D721Med (cell line): ENCODE measurements at places on chromosomes 6 and 20.

- DNase-seq: peak; percentile 87
These were observed 428 bp upstream of the PRELID3B start for GRCh38 chr20:59042796-59043631.

DNA sequence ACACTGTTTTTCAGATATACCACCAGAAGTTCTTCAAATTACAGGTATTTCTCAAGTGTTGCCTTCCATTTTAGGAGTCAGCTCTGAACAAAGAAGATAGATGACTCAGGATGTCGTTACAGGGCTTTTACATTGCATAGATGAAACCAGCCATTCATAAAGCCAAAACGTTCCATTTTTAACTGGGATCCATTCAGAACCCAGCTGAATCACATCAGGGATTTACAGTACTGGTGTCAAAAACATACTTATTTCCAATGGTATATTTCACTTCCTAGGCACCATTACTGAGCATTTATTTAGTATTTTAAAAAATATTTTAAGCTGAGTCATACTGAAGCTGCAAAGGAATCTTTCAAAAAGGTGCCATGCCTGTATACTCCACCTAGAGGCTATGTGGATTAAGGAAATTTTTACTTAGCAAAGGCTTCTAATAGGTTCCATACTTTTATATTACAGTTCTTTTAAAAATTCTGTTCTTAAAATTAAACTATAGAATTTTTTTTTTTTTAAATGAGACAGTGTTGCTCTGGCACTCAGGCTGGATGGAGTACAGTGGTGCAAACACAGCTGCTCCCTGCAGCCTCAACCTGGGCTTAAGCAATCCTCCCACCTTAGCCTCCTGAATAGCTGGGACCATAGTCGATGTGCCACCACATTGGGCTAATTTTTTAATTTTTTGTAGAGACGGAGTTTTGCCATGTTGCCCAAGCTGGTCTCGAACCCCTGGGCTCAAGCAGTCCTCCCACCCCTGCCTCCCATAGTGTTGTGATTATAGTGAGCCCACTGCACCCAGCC lies 2.6 kb downstream of the ASF1A start:
- DNase-seq: no peak

- no peak for DNase-seq
These were observed 84.5 kb downstream of the MAP3K7 start for GRCh38 chr6:90502381-90502780.

DNA sequence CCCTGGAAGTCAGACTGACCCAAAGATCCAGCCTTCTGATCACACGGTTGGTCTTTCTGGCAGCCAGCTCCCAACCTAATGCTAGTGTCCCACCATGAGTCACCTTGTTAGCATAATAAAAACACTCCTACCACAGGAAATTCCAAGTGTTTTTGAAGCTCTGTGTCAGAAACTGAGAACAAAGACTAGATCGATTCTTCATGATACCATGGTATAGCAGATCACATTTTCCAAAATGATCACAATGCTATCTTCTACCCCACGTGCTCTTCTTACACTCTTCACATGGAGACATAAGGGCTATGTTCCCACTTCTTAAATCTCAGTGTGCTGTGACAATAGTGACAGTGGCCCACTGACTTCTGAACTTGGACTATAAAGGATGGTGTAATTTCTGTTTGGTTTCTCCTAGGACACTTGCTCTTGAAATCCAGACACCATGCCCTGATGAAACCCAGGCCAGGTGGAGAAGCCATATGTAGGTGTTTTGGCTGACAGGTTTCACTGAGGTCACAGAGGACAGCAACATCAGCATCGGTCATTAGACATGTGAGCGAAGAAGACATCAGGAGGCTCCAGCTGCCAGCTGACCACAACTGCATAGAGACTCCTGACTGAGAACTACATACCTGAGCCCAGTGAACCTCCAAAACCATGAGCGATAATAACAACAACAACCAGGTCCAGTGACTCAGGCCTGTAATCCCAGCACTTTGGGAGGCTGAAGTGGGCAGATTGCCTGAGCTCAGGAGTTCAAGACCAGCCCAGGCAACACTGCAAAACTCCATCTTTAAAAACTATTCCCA lies 57.5 kb downstream of the MKKS start:
- no peak for DNase-seq

DNA sequence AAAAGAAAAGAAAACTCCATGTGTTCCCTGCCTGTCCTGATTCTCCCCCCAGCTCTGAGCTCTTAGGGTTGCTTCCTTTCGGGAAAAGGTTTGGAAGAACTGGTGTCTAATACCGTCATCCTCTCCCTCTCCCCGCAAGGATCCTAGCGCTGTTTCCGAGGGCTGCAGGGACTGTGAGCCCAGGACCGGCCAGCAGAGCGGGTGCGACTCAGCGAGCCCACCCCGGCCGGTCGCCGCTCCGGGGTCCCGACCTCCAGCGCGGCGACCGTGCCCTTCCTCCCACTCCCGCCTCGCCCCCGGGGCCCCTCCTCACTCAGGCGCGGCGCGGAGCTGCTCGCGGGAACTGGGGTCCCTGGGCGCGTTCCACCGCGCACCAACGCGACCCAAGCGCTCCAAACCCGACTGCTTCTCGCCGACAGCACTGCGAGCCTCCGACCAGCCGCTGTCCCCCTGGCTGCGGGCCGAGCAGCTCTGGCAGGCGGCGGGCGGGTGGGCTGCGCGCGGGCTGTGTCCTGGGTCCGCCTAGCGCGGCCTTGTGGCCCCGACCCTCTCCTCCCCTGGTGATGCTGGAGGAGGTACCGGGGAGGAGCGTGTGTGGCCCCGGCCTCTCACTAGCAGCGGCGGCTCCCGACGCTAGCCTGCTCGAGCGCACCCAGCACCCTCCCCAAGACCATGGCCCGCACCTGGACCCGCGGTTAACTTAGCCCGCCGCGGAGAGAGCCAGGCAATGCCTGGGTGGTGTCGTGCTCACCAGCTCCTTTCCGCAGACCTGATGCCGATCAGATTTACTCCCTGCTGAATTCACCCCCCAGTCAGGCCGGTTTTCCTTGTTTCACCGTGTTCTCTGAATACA lies at the start of gene PLA2G7:
Gene PLA2G7, minus strand, starts transcription at position 509 of the 853 bp plus-strand sequence. CDS start 12,484 bp downstream, outside the sequence.
- peak; percentile 35 for DNase-seq

DNA sequence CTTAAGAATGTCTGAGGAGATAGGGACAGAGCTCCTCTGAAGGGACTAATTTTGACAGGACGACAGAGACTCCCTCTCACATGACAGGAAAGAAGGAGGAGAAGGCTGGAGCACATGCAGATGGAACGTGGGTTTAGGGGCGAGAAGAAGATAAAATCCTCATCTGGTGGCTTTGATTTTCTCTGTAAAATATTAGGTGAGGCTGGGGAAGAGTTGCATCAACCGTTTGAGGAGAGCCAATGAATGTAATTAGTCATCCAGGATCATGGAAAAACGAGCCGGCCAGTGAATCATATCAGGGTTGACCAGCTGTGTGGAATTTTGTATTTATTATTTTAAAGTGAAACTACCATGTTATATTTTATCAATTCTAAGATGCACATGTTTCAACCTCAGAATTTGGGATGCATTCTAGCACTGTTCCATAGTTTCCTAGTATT lies 46.9 kb upstream of the ADGRF4 start:
- DNase-seq: no peak

- DNase-seq: no peak
These were observed 62.9 kb upstream of the MYB start for GRCh38 chr6:135118134-135118730.

GRCh38 chr6:113411011-113411410 lies 446.1 kb upstream of the MARCKS start:
- DNase-seq: no peak

DNA sequence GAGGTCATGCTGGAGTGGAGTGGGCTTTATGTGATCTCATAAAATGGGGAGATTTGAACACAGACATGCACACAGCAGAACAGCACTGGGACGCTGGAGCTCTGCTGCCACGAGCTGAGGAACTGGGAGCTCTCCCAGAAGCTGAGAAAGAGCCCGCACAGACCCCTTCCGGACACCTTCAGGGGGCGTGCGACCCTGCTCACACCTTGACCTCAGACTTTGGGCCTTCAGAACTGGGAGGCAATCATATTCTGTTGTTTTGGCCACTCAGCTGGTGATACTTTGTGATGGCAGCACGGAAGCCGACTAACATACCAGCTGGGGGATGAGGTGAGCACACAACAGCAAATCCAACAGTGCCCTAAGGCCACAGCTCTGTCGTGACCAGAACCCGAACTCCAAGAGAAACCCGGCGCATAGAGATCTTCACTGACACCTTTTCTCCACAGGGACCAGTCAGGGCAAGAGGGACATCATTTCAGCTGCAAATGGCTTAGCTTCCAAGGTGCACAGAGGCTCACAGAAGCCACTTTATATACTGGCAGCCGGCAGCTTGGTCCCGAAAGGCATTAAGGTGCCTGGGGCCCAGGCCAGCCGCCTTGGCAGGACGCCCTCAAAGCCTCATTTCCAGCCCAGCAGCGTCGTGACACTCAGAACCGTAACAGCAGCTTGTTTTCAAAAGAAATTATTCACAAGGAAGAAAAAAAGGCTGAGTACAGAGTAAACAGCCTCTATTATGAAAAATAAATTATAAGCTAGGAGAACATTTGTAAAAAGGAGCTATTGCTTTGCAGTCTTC lies 89.3 kb downstream of the RNASET2 start:
- no peak for DNase-seq

DNA sequence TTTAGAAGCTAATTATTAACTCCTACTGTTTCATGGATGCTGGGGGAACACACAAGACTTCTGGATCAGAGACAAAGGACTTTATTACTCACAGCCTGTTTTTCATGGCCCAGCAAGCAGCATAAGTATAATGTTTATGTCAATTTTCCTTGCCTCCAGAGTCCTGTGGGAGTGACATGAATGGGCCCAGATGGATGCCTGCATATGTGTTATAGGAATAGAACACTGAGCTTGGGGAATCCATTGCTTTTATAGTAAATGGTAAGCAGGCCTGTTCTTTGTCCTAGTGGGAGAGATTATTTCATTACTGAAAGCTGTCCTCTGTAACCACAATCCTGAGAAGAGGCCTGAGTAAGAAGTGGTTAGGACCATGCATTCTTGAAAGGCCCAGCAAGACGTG lies 25.6 kb downstream of the BLTP3A start:
- no peak for DNase-seq

GRCh38 chr20:22776369-22776768 lies 192.0 kb upstream of the FOXA2 start:
- no peak for DNase-seq

- DNase-seq: no peak
These were observed 45.3 kb upstream of the HFE start for GRCh38 chr6:26041946-26042345.

DNA sequence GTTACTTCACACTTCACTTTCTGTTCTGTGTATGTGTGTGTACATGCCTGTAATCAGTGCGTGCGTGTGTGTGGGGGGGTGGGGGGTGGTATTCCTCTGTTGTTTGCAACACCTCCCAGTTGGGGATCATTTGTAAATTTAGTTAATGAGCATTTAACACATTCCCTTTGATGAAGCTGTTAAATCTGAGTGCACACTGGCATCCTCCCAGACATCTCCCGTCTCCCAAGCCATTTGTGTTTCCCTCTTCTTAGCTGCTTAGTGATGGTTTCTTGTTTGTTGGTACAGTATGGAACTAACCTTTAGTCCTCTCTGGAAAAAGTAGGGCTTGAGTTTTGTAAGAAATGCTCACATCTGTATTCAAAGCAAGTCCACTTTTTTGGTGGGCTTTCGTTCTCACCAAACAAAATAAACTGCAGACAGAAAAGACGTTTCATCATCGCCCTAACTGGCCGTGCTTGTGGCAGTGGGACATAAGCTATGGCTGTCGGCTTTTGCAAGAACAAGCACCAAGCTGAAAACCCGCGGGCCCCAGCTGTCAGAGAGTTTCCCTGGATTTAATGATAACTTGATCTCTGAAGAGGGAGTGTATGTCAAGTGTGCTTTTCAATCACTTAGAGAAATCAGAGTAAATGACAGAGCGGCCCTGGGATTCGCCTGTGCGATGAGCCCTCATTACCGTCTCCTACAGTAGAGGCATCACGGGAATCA lies 54.9 kb upstream of the SASH1 start:
- DNase-seq: no peak

DNA sequence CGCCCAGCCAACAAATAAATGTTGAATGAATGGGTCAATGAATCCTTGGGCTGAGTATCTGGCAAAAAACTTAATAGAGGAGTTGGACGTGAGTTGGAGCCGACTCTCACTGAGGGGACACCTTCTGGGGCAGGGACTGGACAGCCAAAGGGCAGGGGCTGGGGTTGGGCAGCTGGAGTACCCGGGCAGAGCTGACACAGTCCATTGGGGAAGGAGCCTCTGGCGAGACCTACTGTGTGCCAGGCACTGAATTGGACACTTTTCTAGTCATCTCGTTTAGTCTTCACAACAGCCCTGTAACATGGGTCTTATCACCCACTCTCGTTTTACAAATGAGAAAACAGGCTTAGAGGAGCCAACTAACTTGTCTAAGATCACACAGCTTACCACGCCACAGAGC lies 4.7 kb upstream of the MAPK13 start:
- DNase-seq: no peak
